ENCODE measurements at places on chromosomes 1 and 21.
A peak's percentile ranks its signal among the peaks of the same experiment; 100 is the strongest.

GRCh38 chr21:14773777-14774345, 227.7 kb upstream of the SAMSN1 start:
- DNase-seq: peak; percentile 68

- DNase-seq: no peak
Measured at GRCh38 chr1:52771384-52771783, 45.1 kb downstream of the ZYG11B start.

DNA sequence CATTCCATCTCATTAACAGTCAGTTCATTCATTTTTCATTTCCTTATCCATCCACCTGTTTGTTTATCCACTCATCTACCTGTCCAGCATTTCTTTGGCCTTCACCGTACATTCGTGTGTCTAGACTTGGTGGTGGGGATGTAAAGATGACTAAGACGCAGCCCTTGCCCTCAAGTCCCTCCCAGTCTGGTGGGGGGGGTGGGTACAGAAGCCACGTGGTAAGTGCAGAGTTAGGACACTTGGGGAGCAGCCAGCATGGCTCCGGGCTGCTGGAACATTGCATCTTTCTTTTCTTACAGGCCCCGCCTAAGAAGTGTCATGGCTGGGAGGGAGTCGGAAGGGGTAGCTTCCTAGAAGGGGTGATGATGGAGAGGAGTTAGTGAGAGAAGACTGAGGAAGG, 17.2 kb downstream of the KIF26B start:
- DNase-seq: no peak

- no peak for DNase-seq
Measured at GRCh38 chr1:177983077-177983476, 13.2 kb upstream of the SEC16B start.

- no peak for DNase-seq
Measured at GRCh38 chr1:89986020-89986419, 8.9 kb upstream of the ZNF326 start.

DNA sequence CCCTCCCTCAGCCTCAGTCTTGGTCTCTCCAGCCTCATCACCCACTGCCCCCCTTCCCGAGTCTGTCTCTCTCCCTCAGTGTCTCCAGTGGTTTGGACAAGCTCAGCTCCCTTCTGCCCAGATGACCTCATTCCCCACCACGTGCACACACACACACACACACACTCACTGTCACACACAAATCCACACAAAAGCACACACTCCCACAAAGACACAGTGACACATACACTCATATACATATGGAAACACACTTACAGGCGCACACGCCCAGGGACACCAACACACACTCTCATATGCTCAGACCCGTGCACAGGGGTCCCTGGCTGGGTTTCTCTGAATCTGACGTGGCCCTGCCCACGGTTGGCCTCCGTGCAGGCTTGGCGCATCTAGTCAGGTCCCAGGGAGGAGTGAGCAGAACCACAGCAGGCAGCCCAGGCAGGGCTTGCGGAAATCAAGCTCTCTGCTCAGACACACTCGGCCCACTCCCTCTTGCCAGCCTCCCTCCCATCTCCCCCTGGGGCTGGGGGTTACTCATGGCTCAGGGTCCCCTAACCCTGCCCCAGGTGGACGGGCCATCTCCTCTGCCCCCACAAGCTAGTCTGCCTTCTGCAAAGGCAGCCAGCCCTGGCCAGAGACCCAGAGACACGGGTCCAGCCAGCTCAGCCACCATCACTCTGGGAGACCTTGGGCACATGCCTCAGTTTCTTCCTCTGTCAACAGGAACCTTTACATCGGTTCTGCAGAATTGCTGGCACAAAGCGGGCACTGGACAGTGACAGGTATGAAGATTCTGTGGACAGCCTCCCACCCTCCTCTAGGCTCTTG, 38.5 kb upstream of the FAM131C start:
- DNase-seq: no peak

DNA sequence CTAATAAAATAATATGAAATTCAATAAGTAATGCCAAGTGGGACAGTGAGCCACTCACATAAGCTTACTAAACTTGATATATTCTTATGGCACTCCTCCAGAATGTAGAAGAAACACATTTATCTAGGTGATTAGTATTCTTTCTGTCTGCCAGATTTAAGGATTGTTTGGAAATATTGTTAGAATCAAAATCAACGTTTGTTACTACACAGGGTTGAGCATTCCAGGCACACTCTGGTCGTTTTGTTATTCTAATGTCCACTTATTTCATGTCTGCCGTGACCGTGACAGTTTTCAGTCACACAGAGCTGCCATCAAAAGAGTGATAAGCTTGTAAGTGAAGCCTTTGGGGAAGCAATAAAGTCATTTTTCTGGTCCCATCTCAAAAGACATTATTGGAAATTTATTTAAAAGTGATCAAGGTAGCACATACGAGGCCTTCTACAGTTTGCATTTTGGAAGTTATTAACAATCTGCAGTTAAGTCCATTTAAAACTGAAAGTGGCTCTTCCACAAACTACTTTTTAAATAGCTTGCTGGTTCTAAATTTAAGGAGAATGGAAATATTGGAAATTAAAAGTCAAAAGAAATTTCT, 38.0 kb downstream of the NFIA start:
- DNase-seq: no peak

- no peak for DNase-seq
Measured at GRCh38 chr1:30741239-30741894, 16.2 kb downstream of the LAPTM5 start.

DNA sequence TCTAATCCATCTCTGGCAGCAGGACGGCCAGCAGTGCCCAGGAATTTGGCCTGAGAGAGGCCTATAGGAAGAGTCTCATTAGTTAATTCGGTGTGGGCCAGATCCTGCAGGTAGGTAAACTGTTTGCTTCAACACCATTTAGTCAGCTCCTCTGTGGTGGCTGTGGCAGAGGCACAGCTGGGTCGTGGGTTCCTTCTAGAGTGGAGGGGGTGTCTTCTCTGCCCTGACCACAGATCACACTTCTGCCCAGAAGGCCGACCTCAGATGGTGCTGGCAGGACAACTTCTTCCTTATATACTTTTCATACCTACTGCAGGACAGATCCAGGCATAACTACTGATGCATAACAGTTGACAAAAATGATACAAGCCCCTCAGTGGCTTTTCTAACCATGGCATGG, 281.4 kb downstream of the RPS6KC1 start:
- no peak for DNase-seq

DNA sequence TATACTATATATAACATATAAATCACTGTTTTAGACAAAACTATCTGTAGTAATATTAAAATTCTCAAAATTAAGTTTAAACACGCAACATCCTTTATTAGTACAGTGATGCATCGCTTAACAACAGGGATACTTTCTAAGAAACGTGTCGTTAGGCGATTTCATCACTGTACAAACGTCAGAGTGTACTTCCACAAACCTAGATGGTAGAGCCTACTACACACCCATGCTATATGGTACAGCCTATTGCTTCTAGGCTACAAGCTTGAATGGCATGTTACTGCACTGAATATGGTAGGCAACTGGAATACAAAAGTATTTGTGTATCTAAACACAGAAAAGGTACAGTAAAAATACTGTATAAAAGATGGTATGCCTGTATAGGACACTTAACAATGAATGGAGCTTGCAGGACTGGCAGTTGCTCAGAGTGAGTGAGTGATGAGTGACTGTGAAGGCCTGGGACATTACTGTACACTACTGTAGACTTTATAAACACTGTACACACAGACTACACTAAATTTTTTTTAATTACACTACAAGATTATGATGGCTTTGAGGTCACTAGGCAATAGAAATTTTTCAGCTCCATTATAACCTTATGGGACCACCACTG, 10.5 kb downstream of the FOXJ3 start:
- no peak for DNase-seq

DNA sequence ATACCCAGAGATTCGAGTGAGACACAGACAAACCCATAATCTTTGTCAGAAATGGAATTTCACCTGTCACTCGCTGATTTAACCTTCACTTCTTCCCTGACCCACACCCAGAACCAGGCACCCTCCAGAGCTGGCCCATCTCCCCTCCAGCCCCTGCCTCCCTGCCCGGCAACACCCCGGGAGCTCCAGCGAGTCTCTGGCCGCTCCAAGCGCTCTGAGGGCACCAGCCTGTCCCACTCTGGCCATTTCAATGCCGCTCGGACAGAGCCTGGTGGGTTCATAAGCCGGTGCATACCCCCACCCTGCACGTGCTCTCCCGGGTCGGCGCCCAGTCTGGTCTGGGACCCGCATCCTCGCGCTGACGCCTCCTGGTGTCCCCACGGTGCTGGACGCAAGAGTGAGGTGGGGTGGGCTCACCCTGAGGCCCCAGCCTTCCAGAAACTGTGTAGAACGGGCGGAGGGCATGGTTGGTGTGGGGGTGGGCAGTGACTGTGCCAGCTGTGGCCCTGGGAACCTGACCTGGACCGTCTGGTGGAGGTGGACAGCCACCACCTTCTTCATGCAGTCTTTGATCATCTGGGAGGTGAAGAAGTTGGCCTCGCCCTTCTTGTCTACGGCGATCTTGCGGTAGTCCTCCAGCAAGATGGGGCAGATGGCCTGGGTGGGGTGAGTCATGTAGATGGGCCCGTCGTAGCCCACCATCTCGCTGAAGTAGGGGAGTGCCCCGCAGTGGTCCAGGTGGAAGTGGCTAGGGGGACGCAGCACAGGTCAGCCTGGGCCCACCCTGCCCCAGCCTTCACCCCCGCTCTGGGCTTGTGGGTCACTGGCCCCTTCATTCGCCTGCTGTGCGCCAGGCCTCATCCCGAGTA, 5.4 kb downstream of the INTS11 start:
- no peak for DNase-seq

DNA sequence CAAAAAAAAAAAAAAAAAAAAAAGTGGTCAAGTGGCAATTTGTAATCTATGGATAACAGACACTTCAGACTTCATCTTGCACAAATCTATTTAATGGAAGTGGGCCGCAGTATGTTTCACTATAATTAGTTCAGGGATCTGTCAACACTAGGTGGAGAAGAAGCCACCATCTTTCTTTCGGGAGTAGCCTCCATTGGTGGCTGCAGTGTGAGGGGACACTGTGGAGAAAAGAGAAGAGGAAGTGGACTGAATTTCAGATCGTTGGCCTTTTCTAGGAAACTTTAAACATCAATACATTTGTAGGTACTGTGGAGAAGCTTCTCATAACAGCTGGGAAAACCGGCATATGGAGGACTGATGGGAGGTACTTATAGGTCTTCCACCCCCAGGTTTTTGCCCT, 8.0 kb upstream of the ELAPOR1 start:
- no peak for DNase-seq

- DNase-seq: no peak
Measured at GRCh38 chr1:31095298-31095981, 29.9 kb upstream of the PUM1 start.

DNA sequence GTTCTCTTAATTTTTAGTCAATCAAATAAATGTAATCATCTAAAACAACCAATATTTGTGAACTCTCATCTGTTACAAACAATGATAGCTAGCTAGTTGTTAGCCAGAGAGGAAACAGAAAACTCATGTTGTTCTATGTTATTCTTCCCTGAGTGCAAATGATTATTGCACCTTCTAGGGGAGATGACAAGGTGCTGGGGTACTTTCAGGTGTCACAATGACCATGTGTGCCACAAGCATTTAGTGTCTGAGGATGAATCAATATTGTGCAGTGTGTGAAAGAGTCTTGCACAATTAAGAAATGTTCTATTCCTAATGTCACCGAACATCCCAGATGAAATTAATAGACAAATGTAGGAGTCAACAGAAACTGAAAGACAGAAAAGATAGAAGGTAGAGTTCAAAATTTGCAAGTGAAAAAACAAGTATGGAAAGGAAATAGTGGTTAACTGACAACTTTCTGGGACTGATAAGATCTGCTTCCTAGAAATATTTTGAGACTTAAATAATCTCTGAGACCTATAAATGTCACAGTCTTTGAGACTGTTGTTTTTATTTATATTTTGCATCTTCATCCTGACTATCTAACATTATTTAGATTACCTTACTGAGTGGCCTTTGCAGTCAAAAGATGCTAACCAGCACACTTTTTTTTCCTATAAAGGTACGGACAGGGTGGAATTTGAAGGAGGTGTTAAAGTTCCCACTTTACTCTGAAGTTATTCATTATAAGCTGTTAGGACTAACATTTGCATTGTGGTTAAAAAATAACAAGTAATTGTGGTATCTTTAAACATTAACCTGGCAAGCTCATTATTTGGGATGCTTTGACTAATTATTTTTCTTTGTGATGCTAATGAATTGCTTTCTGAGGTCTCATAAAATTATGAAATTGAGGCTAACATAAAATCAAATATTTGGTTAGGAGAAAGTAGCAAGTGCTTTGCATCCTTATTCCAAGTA, 21.6 kb upstream of the DPYD start:
- no peak for DNase-seq

GRCh38 chr1:245059806-245060424, 94.9 kb upstream of the KIF26B start:
- DNase-seq: no peak

DNA sequence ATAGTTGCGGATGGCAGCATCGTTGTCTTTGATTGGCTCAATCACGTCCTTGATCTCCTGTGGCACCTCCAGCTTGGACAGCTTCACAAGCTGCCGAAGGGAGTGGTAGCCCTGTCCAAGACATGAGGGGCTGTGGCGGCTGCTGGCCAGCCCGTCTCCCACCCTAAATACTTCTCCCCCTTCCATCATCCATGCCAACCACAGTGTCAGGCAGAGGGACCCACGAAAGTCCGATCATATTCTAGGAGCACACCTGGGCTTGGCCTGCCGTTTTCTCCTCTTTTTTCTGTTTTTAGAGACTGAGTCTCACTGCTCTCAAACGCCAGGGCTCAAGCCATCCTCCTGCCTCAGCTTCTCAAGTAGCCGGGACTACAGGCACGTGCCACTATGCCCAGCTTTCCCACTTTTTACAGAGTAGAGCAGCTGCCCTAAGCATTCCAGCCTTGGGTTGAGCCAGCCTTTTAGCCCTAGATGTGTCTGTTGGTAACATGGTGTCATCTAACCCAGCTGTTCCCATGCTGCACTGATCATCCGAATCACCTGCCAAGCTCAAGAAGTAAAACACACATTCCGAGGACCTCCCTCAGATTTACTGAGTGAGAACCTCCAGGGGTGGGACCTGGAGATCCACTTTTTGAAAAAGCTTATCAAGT, 10.4 kb downstream of the MTHFR start:
- no peak for DNase-seq

- DNase-seq: no peak
Measured at GRCh38 chr21:28485301-28486022, 507.2 kb downstream of the LTN1 start.

DNA sequence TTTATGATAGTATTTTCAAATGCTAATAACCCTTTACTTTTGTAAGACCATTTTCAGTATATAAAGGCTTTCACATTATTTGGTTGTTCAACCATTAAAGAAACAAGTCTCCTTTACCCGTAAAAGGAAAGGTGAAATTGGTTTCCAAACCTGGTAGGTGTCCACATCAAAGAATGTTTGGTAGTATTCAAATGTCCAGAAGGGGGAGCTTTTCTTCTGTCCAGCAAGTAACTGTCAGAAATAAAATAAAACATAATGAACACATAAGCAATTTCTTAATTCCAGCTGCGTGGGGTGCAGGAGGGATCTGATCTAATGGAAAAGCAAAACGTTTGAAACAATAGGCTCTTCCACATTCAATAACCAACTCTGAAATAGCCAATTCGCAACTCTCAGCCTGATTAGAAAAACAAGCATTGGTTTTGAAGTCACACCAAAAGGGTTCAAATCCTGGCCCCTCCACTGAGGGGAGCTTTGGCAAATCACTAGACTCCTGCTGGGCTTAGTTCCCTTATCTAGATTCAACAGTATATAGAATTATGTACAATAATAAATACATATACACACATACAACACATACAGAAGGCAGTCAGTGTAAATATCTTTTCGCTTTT, 11.0 kb downstream of the YIPF1 start:
- DNase-seq: peak; percentile 72

GRCh38 chr1:225595974-225596551, 56.9 kb downstream of the ENAH start:
- DNase-seq: no peak

- DNase-seq: peak; percentile 61
Measured at GRCh38 chr1:6743189-6744101, 41.8 kb upstream of the CAMTA1 start.

Data from GM12865 (cell line).